Astrocyte (in vitro differentiated cells and primary cell): ENCODE measurements at places on chromosomes 5 and 9. TPM values are rescaled to one million over a fixed set of nuclear protein-coding genes. Genes with fewer than 3 reads are reported as not detected.

GRCh38 chr9:126519660-126520420, 93.9 kb upstream of the LMX1B start:
- no peak for DNase-seq
- peaks cover 7% of the 10 kb centered on the region for H3K4me1 ChIP-seq
- no peak overlapping the region for H3K27ac ChIP-seq
- no peak overlapping the region for H3K4me3 ChIP-seq
- H3K27me3 ChIP-seq = peaks cover 52% of the 10 kb centered on the region

DNA sequence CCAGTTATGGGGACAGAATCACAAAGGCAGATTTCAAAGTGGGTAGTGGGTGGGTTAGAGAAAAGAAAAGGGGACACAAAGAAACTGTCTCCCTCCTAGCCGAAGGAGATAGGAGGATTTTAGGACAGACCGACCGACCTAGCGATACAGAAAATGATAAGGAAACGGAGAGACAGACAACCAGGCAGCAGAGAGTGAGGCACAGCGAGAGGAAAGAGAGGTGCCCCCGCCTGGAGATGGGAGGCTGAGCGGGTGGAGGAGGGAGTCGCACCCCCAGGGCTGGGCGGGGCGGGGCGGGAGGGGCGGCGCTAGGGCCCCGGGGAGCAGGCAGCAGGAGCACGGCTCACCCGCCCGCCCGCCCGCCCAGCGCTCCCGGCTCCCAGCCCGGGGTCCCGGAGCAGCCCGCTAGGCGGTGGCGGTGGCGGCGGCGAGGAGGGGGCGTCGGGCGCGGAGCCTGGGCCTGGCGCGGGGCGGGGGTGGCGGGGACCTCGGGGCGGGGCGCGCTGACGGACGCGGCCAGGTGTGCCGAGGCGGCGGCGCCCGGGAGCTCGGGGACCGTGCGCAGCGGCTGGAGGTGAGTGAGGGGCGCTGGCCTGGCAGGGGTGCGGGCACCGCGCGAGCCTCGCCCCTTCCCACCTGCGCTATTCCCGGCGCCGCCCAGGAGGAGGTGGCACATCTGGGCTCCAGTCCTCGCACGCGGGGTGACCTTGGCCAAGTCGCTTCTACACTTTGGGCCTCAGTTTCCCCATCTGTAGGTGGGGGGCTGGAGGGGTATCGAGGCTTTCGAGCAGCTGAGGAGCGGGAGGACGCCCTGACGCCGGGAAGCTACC, 15.9 kb upstream of the SYNPO start:
- H3K27me3 ChIP-seq = no peaks in the 10 kb centered on the region
- peaks cover 64% of the 10 kb centered on the region for H3K4me1 ChIP-seq
- DNase-seq = no peak

DNA sequence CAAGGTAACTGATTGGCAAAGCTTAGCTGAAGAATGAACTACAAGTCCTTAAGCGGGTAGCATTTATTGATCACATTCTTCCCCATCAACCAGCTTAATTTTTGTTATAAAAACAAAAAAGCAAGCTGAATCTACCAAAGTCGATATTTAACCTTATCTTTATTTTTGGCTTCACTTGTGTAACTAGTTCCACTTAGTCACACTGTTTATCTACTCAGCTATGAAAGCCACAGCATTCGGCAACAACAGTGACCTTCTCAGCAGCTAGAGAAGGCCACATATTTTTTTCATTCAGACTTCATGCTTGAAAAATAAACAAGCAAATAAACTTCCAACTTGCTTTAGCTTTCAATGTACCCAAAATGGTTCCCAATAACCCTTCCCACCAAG, 69.4 kb downstream of the KLHL3 start:
- H3K36me3 ChIP-seq = no peaks in the 10 kb centered on the region
- H3K4me1 ChIP-seq = no peaks in the 10 kb centered on the region
- no peak overlapping the region for H3K27ac ChIP-seq
- H3K4me3 ChIP-seq = no peak overlapping the region

GRCh38 chr5:35762368-35762767, 94.3 kb upstream of the IL7R start:
- H3K4me3 ChIP-seq = no peak overlapping the region
- no peak overlapping the region for H3K27ac ChIP-seq
- H3K27me3 ChIP-seq = no peaks in the 10 kb centered on the region
- H3K36me3 ChIP-seq = no peaks in the 10 kb centered on the region
- no peaks in the 10 kb centered on the region for H3K4me1 ChIP-seq

The CAVIN4 gene
- 4.2 and 6.0 TPM in 2 replicates for total RNA-seq
